ENCODE measurements at places on chromosomes 2 and 18.

DNA sequence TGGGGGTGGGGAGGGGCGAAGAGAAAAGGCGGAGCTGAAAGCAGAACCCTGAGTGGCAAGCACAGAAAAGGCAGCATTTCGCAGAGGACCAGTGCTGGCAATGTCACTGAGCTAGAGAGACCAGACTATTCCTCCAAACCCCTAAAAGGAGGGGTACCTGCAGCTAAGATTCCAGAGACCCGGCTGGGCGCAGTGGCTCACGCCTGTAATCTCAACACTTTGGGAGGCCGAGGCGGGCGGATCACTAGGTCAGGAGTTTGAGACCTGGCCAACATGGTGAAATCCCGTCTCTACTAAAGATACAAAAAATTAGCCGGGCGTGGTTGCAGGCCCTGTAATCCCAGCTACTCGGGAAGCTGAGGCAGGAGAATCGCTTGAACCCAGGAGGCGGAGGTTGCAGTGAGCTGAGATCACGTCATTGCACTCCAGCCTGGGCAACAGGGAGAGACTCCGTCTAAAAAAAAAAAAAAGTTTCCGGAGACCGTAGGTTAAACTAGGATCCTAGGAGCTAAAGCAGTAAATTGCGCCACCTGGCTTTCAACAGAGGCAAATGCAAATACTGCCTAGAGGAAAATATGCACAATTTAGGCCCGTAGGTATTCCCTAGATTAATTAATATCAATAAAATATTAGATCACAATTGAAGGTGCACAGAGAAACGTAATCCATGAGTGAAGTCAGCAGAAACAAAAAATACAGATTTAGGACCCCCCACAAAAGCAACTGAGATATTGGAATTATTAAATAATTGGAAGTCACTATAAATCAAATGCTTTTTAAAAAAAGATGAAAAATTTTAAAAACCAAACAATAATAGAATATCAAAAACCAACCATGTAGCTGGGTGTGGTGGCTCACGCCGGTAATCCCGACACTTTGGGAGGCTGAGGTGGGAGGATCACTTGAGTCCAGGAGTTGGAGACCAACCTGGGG, 4.9 kb downstream of the UCN start:
- DNase-seq, result peak; percentile 75

GRCh38 chr2:121182520-121182919, 102.5 kb downstream of the TFCP2L1 start:
- DNase-seq, result no peak

- DNase-seq, result no peak
These were observed 81.1 kb downstream of the SETBP1 start for GRCh38 chr18:44761812-44762211.

- peak; percentile 67 for DNase-seq
These were observed 9.5 kb downstream of the RTTN start for GRCh38 chr18:70195852-70196434.

DNA sequence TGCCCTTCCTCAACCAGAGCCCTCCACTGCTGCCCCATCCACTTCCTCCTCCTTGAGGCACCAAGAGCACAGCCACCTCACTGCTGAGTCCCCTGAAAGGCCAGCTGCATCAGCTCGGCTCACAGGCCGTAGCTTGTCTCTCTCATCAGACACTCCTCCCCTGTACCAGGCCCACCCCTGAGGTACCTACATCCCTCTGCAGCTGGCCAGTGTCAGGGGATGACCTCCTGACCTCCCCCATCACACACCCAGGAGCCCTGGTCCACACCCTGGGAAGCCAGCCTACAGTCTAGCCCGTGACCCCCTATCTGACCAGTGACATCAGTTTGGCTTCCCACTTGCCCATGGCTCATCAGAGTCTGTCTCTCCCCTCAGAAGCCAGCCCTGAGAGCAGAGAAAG, 205.6 kb downstream of the TNS1 start:
- DNase-seq, result peak; percentile 31
